ENCODE measurements at places on chromosomes 2 and 18. TPM values are rescaled to one million over a fixed set of nuclear protein-coding genes. Genes with fewer than 3 reads are reported as not detected.
A peak's percentile ranks its signal among the peaks of the same experiment; 100 is the strongest.

The LIMS3 gene
- 2.3 TPM for total RNA-seq

The ZNF521 gene
- 8.4 TPM for total RNA-seq

The OSBPL6 gene
- total RNA-seq = 22.3 TPM

The SPOPL gene
- total RNA-seq = 29.3 TPM

The POTEC gene
- not detected for total RNA-seq

The CPO gene
- total RNA-seq = not detected

The SCN3A gene
- total RNA-seq = 315 TPM

The XDH gene
- total RNA-seq = not detected

The KCNK3 gene
- 3.6 TPM for total RNA-seq

The AP1S3 gene
- total RNA-seq = 2.7 TPM

The PLEK gene
- total RNA-seq = 3.0 TPM

The RAPGEF4 gene
- 23.4 TPM for total RNA-seq

DNA sequence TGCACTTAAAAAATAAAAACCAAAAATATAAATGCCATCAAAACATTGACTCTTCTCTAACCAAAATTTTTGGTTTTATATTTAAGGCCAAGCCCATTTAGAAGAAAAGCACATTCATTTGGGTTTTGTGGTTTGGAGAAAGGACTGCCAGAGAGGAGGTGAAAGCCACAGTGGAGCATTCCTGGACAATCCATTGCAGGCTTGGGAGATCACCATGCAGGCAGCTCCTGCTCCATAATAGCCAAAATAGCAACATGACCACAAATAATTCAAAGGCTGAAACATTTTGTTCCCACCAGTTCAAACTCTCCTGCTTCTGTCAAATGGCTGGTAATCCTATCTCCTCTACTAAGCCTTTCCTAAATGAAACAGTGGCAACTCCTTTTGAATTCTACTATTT, 73.5 kb downstream of the GALNT3 start:
- no peak for DNase-seq

GRCh38 chr2:191618786-191619185, 59.1 kb upstream of the NABP1 start:
- no peak for DNase-seq

- DNase-seq = no peak
Measured at GRCh38 chr2:127695491-127696472, 5.5 kb upstream of the SFT2D3 start.

DNA sequence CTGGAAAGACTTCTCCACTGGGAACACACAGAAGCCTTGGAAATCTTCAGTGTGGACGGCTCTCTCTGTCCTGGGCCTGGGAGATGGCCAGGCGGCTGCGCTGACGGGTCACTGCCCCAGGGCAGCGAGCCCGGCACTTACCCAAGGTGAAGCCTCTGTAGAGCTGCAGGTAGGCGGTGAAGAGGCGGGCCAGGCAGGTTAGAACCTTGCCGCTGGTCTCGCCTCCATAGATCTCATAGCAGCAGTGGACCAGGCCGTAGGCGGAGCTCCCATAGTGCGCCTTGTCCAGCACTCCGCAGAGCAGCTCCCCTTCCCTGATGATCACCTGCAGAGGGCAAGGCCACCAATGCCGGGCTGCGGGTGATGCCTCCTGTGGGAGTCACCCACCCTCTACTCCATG, 53.0 kb downstream of the POLR1A start:
- DNase-seq = no peak

DNA sequence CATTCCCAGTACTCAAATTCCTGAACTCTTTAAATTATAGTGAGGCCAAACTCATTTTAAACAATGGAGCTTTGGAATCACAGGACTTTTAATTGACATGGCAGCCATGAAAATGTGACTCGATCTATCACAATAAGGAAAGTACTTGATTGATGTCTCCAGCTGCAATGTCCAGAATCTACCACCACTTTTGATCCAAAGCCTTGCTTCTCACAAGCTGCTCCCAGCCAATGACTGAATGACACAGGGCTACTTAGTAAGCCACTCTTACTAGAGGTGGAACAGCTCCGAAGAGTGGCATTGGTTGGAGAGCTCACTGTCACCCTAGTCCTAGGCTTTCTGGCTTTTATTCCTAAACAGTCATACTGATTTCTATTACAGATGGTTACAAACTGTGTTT, 270.1 kb downstream of the IRS1 start:
- DNase-seq = no peak

DNA sequence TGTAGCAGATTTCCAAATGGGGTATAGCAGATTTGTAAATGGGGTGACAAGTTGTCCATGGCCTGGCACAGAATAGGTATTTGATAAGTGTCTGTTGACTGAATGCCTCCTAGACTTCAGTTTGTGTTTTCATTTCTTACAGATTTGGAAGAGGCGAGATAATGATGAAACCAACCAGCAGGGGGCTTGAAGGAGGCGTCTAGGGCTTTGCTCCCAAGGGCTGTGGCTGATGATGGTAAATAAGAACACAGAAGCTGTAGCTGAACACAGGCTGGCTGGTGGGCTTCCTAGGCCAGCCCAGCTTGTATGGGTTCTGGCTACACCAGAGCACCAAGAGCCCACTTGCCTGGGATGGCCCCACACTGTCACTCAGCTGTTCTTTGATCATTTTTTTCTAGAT, 19.4 kb downstream of the SFTPB start:
- DNase-seq = no peak

GRCh38 chr2:239884875-239885274, 140.3 kb downstream of the NDUFA10 start:
- no peak for DNase-seq

DNA sequence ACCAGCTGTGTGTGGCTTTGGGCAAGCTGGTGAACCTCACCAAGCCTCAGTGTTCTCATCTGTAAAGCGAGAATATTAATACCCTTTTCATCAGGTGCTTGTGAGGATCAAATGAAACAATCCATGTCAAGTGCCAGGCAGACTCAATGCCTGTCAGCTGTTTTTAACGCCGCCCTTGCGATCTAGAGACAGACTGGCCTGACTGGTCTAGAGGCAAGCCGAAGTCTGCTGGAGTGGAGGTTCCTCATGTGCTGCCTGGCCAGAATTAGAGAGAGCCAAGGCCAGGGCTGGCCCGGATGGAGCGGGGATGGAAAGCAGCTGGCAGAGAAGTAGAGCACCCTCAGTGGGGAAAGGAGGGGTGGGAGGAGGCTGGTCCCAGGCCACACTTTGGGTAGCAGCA, 74.5 kb upstream of the B3GNT7 start:
- no peak for DNase-seq

GRCh38 chr2:94979406-94980375, 45.8 kb upstream of the MAL start:
- DNase-seq = no peak

DNA sequence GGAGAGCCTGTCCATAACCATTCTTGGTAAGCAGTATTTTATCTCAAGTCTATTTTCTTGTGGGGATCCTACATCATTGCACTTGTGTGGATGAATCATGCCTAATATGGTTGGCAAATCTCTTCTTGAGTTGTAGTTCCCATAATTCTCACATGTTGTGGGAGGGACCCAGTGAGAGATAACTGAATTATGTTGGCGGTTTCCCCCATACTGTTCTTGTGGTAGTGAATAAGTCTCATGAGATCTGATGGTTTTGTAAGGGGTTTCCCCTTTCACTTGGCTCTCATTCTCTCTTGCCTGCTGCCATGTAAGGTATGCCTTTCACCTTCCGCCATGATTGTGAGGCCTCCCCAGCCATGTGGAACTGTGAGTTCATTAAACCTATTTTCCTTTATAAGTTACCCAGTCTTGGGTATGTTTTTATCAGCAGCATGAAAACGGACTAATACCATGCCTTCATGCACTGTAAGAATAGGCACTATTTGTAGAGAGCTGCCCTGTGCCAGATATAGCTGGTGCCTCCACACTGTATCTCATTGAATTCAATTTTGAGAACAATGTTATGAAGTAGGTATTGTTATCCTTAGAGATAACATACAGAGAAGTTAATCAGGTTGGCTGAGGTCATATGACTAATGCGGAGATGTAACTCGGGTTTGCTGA, 148.3 kb downstream of the PLCL1 start:
- DNase-seq = no peak

GRCh38 chr2:199471443-199472057, 13.8 kb upstream of the SATB2 start:
- DNase-seq = peak; percentile 56

GRCh38 chr2:142868229-142868762, 9.2 kb upstream of the KYNU start:
- DNase-seq = peak; percentile 3

- no peak for DNase-seq
Measured at GRCh38 chr2:233303252-233303651, 4.4 kb upstream of the SAG start.

DNA sequence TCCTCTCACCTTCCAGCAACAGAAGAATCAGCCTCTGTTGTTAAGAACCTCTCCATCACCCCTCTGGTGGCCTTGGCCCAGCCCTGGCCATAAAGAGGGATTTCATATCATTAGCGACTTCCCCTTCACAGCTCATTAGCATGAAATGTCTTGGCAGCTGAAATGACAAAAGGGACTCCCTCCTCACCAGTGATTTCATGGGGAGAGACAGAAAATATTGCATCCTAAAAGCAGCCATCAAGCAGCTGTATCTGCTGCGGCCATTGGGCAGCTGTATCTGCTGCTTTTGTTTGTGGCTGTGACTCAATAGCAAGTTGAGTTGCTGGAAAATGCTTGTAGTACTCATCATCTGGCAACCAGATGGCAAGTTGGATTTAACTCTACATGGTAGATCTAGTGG, 105.9 kb upstream of the RMDN2 start:
- no peak for DNase-seq

GRCh38 chr2:72934683-72935610, 17.6 kb downstream of the EMX1 start:
- no peak for DNase-seq

- DNase-seq = no peak
Measured at GRCh38 chr2:24237313-24237712, 62.5 kb downstream of the FAM228A start.

- DNase-seq = no peak
Measured at GRCh38 chr2:144510294-144510991, 9.5 kb downstream of the ZEB2 start.

DNA sequence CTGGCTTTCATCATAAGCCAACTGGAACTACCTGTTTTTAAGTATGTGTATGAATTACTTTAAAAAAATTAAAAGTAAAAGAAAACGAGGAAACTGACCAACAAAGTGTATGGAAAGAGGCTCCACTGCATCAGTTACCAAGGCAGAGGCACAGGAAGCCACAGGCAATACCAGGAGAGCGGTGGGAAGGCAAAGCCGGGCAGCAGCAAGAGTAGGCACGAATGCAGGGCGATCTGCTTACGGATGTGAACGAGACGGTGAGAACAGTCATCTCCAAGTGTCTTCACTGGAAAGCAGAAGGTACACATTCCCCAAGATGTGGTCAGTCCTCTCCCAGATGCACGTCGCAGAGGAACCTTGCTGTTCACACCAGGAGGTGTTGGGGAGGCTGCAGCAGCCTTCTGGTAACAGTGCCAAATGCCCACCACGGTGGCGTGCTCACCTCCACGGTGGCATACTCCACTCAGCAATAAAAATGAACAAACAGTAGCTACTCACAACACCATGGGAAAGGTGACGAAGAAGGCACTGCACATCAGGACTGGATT, 43.1 kb downstream of the HS6ST1 start:
- DNase-seq = no peak

DNA sequence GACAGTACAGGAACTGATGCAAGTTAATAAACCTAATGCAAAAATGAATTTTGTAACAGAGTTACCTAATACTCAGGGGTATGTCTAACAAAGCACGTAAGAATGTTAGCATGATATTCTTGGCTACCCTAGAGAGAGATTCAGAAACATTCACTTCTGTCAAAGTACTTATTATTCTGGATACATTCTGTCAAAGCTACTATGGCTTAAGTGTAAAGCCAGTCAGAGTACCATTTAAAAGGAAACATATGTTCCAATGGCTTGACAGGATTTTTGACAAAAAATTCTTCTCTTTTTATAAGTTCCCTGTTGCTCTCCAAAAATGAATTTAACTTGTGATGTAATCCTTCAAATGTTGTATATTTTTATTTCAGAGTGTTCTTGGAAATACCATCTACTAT, 85.5 kb downstream of the PIGN start:
- DNase-seq = no peak

DNA sequence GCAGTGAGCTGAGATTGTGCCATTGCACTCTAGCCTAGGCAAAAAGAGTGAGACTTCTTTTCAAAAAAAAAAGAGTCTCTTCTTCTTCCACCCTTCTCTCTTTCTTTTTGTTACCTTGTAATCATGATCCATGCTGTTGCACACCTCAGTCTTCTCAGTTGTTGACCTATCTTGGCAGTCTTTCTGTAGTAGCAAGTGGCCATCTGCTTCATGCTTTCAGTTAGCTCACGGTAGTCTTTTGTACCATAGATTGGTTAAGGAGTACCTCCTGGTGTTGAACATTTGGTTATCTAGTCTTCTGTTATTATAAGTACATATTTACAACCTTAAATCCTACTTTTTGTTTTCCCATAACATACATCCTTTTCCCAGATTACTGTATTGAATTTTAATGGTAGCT, 3.1 kb downstream of the GORASP2 start:
- DNase-seq = no peak

GRCh38 chr2:239689985-239690384, 289.2 kb upstream of the HDAC4 start:
- DNase-seq = no peak

GRCh38 chr18:62898359-62898758, 183.0 kb downstream of the PHLPP1 start:
- DNase-seq = no peak

DNA sequence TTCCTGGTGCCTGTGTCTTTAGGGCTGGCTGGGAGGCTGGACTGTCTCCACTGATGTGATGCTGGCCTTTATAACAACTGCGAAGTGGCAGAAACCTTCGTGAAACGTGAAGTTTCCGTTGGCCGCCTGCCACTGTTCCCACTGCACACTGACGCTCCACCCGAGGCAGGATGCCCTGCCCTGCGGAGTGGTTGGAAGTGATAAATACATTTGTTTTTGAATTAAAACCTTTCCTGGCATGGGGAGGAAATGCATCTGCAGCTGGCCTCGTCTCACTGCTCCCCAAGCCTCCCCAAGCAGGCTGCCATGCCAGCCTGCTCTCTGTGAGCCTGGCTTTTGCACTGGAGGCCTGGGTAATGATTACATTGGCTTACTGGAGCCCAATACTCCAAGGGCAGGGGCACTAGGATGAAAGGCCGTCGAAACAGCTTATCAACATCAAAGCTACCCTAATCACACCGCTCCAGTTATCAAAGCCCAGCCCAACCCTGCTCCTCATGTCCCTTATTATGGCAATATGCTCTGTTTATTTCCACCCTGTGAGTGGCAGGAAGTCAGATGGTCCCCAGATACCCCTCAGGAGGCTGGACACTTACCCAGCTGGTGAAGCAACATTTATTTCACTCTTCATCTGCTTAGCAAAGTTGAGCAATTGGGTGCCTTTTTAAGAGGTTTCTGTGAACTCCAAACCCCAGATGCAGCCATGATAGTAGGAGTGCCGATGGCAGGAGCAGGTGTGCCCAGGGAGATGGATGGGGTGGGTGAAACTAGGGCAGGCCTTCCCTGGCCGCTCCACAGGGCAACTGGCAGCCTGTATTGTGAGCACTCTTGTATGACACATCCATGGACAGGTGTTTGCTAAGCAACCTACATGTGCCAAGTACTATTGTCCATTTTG, 97.4 kb upstream of the ITGA6 start:
- no peak for DNase-seq
